ENCODE measurements at places on chromosomes 12 and 14.

GRCh38 chr12:47744005-47744651 is 14.6 kb downstream of the RAPGEF3 start:
- no peak for DNase-seq

GRCh38 chr12:29992366-29992765 is 208.6 kb upstream of the TMTC1 start:
- DNase-seq: no peak

DNA sequence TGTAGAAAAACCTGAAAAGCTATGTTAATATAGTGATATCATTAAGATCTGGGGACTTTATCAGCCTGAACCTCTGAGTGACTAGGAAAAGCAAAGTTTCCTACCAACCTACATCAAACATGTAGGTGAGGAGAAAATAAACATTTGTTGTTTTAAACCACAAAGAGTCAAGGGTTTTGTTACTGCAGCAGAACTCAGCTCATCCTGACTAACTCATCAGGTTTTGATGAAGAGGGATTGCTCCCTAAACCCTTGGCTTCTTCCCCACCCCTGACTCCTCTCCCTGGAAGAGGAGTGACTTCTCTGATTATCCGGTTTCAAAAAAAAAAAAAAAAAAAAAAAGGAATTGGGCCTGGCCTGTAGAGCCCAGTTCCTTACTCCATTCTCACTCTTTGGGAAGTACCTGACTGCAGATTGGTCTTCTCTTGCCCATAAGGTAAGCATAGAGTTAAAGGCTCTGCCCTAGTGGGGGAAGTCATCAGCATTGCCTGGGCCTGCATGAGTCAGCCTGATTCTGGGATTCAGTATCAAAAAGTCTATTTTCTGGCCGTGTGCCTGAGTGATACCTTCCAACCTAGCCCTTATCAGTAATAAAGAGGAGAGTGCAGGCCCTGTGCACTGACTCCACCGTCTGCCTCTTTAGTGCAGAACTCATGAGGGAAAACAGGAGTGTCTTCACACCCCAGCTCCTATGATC is 16.9 kb downstream of the BDKRB1 start:
- peak; percentile 56 for DNase-seq

DNA sequence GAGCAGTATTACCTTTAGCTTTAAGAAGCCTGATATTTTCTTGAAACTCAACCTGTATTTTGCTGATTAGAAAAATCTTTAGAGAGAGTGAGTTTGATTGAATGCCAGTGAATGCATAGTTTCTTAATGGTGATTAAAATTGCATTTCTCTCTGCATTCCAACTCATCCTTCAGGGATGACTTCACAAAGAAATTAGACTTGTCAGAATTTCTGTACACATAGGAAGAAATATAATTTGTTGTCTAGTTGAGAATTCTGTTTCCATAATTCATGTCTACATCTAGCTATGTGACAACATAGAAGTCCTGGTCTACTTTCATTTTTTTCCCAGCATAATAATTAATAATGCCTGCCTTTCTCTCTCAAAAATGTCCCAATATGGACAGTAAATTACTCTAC is 136.6 kb downstream of the OTOGL start:
- DNase-seq: peak; percentile 34

- no peak for DNase-seq
These were observed 15.9 kb downstream of the CFAP251 start for GRCh38 chr12:121934309-121934664.

DNA sequence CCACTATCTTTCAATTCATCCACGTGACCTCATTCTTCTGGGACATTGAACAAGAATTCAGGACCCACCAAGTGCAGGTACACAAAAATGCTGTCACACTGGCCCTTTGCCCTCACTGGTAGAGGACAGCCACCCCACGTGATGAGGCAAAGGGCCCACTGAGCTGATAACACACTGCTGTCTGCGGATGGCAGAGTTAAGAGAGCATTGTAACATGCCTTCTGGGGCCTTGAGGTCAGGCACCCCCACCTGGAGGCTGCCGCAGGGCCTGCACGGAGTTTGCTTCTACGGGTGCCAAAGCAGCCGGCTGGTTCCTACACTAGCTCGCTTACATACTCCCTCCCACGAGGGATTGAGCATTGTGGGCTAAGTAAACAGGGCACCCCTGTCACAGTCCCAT is 101.0 kb downstream of the LRIG3 start:
- DNase-seq: no peak

DNA sequence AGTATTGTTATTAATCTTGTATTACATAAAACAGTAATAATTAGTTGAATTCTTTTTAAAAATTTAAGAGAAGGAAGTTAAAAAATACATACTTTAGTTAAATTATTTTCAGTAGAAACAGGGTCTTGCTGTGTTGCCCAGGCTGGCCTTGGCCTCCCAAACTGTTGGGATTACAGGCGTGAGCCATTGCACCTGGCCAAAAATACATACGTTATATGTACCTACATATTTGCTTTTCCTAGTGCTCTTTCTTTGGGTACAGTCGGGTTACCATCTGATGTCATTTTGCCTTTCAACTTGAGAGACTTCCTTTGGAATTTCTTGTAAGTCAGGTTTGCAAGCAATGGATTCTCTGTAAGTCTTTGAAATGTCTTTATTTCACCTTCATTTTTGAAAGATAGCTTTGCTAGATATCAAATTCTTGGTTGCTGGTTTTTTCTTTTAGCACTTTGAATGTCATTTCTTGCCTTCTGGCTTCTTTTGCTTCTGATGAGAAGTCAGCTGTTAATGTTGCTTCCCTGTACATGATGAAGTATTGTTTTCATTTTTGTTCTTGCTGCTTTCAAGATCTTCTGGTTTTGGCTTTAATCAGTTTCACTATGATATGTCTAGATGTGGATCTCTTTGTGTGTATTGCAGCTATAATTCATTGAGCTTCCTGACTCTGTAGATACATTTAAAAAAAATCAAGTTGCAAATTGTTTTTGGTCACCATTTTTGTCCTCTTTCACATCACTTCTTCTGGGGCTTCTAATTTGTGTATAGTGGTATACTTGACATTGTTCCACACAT is 84.4 kb downstream of the SPATS2 start:
- no peak for DNase-seq

DNA sequence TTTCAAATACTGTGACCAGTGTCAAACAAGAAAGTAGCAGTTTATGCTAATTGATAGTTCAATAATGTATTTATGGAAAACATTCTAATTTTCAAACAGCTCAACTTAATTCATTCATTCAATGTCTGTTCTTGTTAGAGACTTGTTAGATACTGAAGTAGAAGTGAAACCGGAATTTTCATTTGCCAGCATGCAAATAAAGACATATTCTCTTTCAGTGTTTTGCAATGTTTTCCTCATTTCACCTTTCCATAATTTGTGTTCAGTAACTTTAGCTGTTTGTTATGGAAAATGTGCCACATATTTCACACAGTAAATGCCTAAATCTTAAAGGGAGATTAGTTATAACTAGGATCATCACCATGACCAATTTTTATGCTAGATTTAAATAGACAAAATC is 21.2 kb downstream of the TAS2R50 start:
- DNase-seq: no peak

DNA sequence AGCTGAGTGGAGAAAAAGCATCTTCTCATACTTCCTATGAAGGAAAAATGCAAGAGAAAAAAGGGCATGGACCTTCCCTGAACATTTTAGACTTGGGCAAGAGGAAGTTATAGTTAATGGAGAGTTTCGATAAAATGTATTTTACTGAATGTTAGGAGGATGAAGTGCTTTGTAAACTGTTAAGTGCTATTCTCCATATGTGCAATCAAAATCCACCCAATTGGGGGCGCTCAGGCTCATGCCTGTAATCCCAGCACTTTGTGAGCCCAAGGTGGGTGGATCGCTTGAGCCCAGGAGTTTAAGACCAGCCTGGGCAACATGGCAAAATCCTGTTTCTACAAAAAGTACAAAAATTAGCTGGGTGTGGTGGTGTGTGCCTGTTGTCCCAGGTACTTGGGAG is 1.9 kb upstream of the CNPY2 start:
- DNase-seq: no peak

- no peak for DNase-seq
These were observed 472.1 kb downstream of the BCL11B start for GRCh38 chr14:98799891-98800290.

- peak; percentile 79 for DNase-seq
These were observed 778 bp downstream of the TCP11L2 start for GRCh38 chr12:106303202-106303820.

GRCh38 chr12:69515394-69515930 is 45.3 kb downstream of the FRS2 start:
- no peak for DNase-seq

Data from fibroblast of skin of right biceps (primary cell).